CD4-positive, alpha-beta T cell treated with Interleukin-17A for 4 hours (primary cell): ENCODE measurements at places on chromosomes 12 and 14.

GRCh38 chr12:68943848-68944247, 10.9 kb upstream of the CPM start:
- no peak for DNase-seq

- no peak for DNase-seq
Measured at GRCh38 chr12:43540470-43540869, 11.5 kb downstream of the ADAMTS20 start.

GRCh38 chr14:58725226-58725625, 87.5 kb downstream of the DACT1 start:
- no peak for DNase-seq

- no peak for DNase-seq
Measured at GRCh38 chr14:97137705-97138104, 340.5 kb downstream of the VRK1 start.

DNA sequence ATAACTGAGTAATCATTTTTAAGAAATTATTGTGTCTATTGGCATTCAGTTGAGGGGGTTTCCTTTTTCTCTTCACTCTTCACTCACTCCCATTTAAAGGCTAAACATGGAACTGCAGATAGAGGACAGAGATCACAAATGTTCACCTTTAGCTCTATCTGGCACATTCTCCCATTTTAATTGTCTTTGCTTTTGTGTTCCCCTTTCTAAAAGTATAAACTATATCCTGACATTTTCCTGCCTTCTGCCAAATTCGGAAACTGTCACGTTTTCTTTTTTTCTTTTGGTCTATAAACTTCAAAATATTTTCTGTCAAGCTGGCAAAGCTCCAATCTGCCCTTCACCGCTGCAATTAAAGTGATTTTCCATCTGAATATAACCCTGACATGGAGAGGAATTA, 219.8 kb upstream of the CDKN3 start:
- no peak for DNase-seq

- DNase-seq: no peak
Measured at GRCh38 chr14:61250063-61250462, 31.1 kb downstream of the TMEM30B start.

- no peak for DNase-seq
Measured at GRCh38 chr12:60114169-60114568, 518.3 kb downstream of the SLC16A7 start.

DNA sequence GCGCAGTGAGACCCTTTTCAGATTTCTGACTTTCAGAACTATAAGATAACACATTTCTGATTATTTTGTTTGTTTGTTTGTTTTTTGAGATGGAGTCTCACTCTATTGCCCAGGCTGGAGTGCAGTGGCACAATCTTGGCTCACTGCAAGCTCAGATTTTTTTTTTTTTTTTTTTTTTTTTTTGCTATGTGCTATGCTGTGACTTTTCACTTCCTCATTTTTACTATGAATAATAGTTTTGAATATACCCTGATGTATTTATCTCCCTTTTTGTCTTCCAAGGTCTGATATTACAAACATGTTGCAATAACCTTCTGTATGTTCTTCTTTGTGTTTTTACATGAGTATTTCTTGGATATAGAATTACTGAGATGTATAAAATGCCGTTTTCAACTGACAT, 658.7 kb upstream of the SEL1L start:
- DNase-seq: no peak

- no peak for DNase-seq
Measured at GRCh38 chr14:31297701-31298344, 90.2 kb upstream of the HECTD1 start.

DNA sequence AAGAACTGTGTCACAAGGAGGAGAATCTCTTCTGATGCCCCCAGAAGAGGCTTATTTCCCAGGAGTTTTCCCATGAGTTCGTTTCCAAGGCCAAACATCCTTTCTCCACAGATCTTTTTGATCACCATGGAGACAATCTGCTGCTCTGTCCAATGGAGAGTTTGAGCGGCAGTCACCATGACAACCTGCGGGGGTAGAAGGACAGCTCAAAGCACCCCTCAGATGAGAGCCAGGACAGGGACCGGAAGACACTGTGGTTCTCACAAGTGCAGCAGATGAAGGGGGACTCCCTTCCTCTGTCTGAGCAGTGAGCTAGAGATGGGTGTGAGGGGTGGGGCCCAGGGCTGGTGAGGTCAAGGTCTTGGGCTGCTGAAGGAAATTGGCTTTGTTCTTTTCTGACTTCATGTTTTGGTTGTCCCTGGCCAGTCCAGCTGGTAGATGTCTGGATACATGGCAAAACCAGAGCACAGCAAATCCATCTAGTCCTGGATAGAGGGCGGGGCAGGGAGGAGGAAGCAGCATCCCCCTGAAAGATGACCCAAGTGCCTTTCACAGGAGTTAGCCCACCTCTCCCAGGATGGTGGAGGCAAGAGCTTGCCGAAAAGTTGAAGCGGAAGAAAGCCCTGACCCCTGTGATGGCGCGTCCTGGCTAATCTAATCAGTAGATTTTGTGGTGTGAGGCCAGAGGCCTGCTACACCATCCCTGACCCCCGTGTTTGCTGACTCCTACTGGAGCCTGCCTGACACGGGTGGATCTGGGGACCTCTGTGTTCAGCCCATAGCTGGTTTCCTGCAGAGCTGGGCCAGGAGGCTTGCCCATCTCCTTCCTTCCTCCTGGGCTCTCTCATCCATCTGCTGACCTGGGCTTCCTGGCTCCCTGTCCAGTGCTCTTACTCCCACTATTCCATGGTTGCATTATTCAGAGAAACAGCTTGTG, 24.4 kb downstream of the DHRS2 start:
- no peak for DNase-seq

- DNase-seq: no peak
Measured at GRCh38 chr12:56298828-56299227, 1.3 kb downstream of the CS start.

DNA sequence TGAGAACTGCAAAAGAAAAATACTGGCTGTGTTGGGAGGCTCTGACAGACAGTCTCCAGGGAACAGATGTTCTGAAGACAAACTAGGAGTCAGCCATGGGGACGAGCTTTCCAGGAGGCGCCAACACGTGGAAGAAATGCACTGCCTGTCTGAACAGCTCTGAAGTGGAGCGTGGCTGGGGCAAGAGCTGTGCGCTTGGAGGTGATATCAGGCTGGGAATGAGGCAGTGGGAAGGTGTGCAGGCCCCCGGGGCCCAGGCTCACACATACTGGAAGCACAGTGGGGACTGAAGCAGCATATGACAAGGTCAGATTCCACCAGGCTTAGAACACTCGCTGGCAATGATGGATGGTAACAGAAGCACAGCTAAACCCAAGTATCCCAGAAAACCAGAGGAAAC, 17.5 kb downstream of the APPL2 start:
- no peak for DNase-seq

GRCh38 chr12:46459861-46460545, 87.4 kb upstream of the SLC38A2 start:
- peak; percentile 49 for DNase-seq

- no peak for DNase-seq
Measured at GRCh38 chr12:120500581-120500980, 4.7 kb downstream of the DYNLL1 start.

DNA sequence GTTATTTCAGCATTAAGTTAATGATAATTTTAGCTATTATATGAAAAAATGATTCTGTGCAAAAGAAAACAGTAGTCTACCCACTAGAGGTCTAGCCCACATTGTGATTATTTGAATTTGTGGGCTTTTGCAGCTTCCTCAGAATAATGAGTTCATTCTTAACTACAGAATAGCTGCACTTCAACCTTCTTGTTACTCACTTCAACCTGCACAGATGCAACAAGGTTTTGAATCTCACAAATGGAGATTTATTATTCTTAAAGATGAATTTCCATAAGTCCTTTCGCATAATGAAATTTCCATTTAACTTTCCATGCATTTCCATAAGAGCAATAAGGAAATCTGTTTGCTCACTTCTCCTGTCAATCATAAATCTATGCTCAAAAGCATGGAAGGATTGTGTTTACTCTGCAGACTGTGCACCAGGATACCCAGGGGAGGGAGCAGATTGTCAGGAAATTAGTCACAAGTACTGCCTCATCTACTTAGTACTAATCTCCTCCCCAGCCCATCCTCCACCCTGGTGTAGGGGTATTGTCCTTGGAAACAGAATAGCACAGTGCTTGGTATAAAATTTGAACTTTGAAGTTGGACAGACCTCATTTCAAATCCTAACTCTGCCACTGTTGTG, 24.1 kb downstream of the PTGER2 start:
- DNase-seq: no peak

- no peak for DNase-seq
Measured at GRCh38 chr14:20412411-20412810, 890 bp downstream of the TEP1 start.

GRCh38 chr12:59973515-59973914, 377.7 kb downstream of the SLC16A7 start:
- no peak for DNase-seq

GRCh38 chr12:86331012-86331411, 74.8 kb upstream of the MGAT4C start:
- no peak for DNase-seq
